Transverse colon (tissue), 4 donors: ENCODE measurements at places on chromosomes 13 and 19.

GRCh38 chr19:33040994-33041827 is 23.5 kb downstream of the RHPN2 start:
- no peaks in the 10 kb centered on the region for H3K27me3 ChIP-seq
- peaks cover 44% of the 10 kb centered on the region for H3K4me1 ChIP-seq

DNA sequence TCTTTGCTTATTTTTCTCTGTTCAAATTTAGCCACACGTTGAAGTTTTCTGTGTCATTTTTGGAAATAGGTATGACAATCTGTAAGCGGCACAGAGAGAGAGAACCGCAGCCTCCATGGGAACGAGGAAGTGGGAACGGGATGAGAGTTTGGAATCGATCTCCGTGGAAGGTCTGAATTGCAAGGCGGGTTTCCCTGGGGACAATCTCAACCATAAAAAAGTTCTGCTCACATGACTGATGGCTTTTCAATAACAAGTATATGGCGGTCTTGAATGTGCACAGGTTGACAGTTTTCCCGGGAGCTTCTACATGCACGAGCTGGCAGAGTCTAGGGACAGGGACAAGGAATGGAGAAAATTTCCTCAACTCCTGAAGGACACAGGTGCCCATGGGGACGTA is 90.9 kb downstream of the INSR start:
- H3K4me1 ChIP-seq = peaks cover 37% of the 10 kb centered on the region
- no peaks in the 10 kb centered on the region for H3K27me3 ChIP-seq
- no peak overlapping the region for H3K4me3 ChIP-seq
- no peak for DNase-seq
- H3K36me3 ChIP-seq = no peaks in the 10 kb centered on the region

DNA sequence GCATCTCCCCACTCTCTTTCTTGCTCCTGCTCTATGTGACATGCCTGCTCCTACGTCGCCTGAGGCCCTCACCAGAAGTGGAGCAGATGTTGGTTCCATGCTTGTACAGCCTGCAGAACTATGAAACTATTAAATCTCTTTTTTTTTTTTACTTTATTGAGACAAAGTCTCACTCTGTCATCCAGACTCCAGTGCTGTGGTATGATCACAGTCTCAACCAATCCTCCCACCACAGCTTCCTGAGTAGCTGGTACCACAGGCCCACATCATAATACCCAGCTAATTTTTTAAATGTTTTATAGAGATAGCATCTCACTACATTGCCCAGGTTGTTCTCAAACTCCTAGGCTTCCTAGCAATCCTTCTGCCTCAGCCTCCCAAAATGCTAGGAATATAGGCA is 1067.7 kb downstream of the PCDH9 start:
- no peak for DNase-seq
- H3K27ac ChIP-seq = no peak overlapping the region
- H3K36me3 ChIP-seq = no peaks in the 10 kb centered on the region
- no peak overlapping the region for H3K4me3 ChIP-seq

DNA sequence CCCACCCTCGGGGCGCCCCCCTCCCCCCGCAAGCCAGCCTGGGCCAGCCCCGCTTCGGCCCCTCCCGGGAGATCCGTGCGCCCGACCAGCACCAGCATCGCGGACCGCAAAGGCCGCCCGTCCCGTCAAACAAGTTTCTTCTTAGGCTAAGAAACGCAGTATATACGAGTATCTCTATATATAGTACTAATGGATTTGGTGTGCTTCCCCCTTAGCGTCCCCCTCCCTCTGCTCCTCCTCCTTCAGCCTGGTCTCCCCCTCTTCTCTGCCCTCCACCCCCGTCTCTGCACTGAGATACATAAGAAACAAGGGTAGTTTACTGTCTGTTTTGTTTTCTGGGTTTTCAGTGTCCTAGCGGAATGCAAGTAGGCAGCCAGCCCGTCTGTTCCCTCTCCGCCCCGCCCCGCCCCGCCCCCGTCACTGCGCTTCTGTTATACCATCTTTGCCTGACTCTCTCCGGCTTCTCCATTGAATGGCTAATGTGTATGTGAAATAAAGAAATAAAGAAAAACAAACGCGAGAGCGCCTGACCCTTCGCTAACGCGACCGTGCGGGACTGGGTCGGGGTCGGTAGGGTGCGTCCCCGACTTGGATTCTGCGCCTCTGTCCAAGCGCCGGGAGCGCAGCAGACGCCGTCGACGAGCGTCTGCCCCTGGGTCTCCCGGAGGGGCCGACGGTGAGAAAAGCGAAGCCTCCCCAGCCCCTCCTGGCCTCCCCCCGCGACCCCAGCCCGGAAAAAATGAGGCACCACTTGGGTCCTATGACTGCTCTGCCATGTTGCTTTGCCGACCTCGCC is 4.2 kb downstream of the LYL1 start:
- peaks cover 51% of the 10 kb centered on the region for H3K4me1 ChIP-seq
- H3K4me3 ChIP-seq = peak overlapping the region; percentile 15
- no peak for DNase-seq
- H3K27me3 ChIP-seq = no peaks in the 10 kb centered on the region
- H3K27ac ChIP-seq = peak overlapping the region; percentile 89
- no peaks in the 10 kb centered on the region for H3K36me3 ChIP-seq

GRCh38 chr19:8615813-8616596 is 5.5 kb upstream of the ADAMTS10 start:
- no peak overlapping the region for H3K27ac ChIP-seq
- no peaks in the 10 kb centered on the region for H3K36me3 ChIP-seq
- DNase-seq = peak; percentile 44
- no peaks in the 10 kb centered on the region for H3K27me3 ChIP-seq
- H3K4me1 ChIP-seq = peaks cover 5% of the 10 kb centered on the region
- H3K4me3 ChIP-seq = no peak overlapping the region

- H3K27ac ChIP-seq = no peak overlapping the region
- peaks cover 8% of the 10 kb centered on the region for H3K27me3 ChIP-seq
- H3K4me3 ChIP-seq = no peak overlapping the region
- H3K36me3 ChIP-seq = no peaks in the 10 kb centered on the region
- H3K4me1 ChIP-seq = no peaks in the 10 kb centered on the region
Measured at GRCh38 chr19:2732157-2732725, 7.6 kb downstream of the SLC39A3 start.

DNA sequence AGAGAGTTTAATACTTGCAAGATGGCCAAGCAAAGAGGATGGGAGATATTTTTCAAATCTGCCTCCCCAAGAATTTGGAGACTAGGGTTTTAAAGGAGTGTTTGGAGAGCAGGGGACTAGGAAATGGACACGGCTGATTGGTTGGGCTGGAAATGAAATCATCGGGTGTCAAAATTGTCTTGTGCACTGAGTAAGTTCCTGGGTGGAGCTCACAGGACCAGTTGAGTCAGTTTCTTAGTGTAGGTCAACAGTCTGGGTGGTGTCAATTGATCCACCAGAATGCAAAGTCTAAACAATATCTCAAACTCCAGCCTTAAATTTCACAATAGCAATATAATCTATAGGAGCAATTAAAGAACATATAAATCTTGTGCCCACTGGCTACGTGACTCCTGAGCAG is 23.0 kb upstream of the CEACAM4 start:
- H3K27ac ChIP-seq = peak overlapping the region; percentile 76
- H3K4me3 ChIP-seq = no peak overlapping the region
- no peaks in the 10 kb centered on the region for H3K36me3 ChIP-seq
- peak; percentile 75 for DNase-seq
- H3K4me1 ChIP-seq = peaks cover 8% of the 10 kb centered on the region

GRCh38 chr13:23436680-23437079 is 3.2 kb upstream of the SACS start:
- H3K27ac ChIP-seq = no peak overlapping the region
- no peaks in the 10 kb centered on the region for H3K36me3 ChIP-seq
- H3K27me3 ChIP-seq = peaks cover 21% of the 10 kb centered on the region
- no peaks in the 10 kb centered on the region for H3K4me1 ChIP-seq
- DNase-seq = no peak
- no peak overlapping the region for H3K4me3 ChIP-seq

DNA sequence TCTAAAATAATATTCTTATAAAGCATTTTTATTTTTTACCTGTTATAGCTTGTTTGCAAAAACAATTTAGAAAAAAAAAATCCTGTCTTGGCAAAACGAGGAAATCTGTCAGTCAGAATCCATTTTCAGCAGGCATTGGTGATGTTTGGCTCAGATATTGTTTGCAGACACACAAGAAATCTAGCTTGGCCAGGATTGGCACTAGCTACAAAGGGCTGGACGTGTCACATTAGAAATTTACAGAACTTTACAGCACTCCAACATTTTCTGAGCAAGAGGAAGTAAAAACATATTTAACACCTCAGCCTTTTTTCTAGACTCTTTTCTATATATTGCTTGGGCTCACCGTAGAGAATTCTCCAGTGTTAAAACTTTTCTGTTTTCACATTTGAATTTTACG is 9.9 kb downstream of the ZNF91 start:
- no peak overlapping the region for H3K4me3 ChIP-seq
- no peaks in the 10 kb centered on the region for H3K27me3 ChIP-seq
- no peak overlapping the region for H3K27ac ChIP-seq
- peaks cover 3% of the 10 kb centered on the region for H3K4me1 ChIP-seq
- H3K36me3 ChIP-seq = peaks cover 2% of the 10 kb centered on the region
- DNase-seq = no peak

GRCh38 chr13:74251778-74252519 is 117.7 kb upstream of the KLF12 start:
- H3K4me3 ChIP-seq = no peak overlapping the region
- no peaks in the 10 kb centered on the region for H3K4me1 ChIP-seq
- H3K36me3 ChIP-seq = no peaks in the 10 kb centered on the region

GRCh38 chr19:5392486-5392885 is 51.9 kb upstream of the PTPRS start:
- peaks cover 70% of the 10 kb centered on the region for H3K27me3 ChIP-seq
- no peak overlapping the region for H3K27ac ChIP-seq
- no peaks in the 10 kb centered on the region for H3K4me1 ChIP-seq
- H3K36me3 ChIP-seq = no peaks in the 10 kb centered on the region
- H3K4me3 ChIP-seq = no peak overlapping the region
- DNase-seq = no peak

DNA sequence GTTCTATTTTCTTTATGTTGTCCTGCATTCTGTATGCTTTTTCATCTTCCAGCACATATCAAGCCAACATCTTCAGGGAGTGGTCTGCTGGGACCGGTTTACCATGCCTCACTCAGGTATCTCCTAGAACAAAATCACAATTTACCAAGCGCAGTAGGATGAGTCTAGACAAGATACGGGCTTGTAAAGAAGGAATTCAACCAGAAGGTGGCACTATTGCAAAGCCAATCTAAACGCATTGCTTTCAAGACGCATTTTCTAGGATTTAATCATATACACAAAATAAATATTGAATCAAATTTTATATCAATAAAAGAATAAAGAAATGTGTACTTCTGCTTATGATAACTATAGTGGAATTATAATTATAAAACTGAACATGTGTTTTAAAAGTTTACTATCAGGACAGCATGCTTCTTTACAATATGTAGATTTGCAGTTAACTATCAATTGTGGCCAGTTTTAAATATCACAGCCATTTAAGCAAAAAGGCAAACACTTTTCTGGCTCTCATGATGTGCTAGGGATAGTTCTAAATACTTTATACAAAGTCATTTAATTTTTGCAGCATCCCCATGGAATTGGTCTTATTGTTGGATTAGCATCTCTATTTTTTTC is 16.1 kb upstream of the TPP2 start:
- H3K36me3 ChIP-seq = no peaks in the 10 kb centered on the region
- no peaks in the 10 kb centered on the region for H3K4me1 ChIP-seq
- no peaks in the 10 kb centered on the region for H3K27me3 ChIP-seq
- no peak overlapping the region for H3K4me3 ChIP-seq
- H3K27ac ChIP-seq = no peak overlapping the region

DNA sequence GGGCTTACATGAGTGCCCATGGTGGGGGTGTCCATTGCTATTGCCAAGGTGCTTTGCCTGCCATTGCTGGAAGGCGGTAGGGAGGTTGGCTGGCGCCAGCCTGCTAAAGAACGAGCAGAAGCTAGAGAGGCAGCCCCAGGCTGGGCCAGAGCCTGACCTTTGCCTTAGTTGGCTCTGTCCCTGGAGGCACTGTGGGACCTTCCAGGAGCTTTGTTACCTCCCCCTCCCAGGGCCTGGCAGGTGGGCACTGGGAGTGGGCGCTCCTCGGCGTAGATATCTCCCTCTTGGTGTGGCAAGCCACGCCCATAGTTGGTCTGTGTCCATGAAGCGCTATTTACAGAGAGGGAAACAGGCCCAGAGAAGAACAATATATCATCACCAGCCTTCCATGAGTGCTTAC is 2.3 kb upstream of the SLC25A42 start:
- H3K36me3 ChIP-seq = no peaks in the 10 kb centered on the region
- peaks cover 25% of the 10 kb centered on the region for H3K4me1 ChIP-seq
- DNase-seq = no peak
- no peak overlapping the region for H3K27ac ChIP-seq
- no peaks in the 10 kb centered on the region for H3K27me3 ChIP-seq

DNA sequence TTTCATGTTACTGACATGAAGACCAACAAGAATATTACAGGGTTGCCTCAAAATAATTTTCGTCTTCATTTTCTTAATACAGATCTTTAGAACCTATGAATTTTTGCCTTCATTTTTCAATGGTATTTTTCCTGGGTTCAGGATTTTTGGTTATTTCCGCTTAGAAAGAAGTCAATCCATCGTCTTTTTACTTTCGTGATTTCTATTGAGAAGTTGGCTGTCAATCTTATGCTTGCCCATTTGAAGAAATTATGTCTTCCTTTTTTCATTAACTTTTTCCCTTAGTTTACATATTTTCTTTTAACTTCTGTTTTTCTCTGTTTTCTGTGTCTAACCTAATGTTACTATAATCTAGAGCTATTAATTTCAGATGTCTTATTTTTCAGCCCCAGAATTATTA is 868.9 kb upstream of the SLC10A2 start:
- H3K4me1 ChIP-seq = no peaks in the 10 kb centered on the region
- no peaks in the 10 kb centered on the region for H3K27me3 ChIP-seq
- no peaks in the 10 kb centered on the region for H3K36me3 ChIP-seq
- H3K4me3 ChIP-seq = no peak overlapping the region

DNA sequence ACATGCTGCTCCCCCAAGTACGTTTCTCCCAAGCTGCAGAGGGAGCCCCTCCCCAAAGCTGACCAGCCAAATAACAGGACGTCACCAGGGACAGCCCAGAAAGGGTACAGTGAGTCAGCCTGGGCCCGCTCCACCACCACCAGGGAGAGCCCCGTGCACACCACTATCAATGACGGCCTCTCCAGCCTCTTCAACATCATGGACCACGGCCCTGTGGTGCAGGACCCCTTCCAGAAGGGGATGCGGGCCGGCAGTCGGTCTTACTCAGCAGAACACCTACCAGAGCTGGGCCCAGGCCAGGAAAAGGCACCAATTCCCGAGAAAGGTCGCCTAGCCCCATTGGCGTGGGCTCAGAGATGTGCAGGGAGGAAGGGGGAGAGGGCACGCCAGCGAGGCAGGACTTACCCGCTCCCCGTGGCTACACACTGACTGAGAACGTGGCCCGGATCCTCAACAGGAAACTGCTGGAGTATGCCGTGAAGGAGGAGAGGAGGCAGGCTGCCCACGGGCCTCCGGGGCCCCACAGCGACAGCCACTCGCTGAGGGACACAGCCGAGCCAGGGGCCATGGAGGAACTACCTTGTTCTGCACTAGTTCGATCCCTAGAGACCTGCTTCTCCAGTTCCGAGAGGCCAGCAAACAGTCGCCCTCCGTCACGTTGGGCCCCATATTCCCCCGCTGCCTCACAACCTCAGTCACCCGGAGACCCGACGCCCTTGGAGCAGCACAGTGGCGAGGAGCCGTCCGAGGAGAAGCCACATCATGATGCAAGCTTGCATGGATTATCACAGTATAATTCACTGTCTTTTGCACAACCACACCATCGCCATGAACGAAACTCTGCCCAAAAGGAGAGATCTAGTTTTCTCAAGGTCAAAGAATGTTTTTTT is 815.9 kb upstream of the KLHL1 start:
- H3K27me3 ChIP-seq = no peaks in the 10 kb centered on the region
- no peaks in the 10 kb centered on the region for H3K36me3 ChIP-seq
- no peak overlapping the region for H3K4me3 ChIP-seq
- no peaks in the 10 kb centered on the region for H3K4me1 ChIP-seq
- no peak for DNase-seq

- H3K27me3 ChIP-seq = no peaks in the 10 kb centered on the region
- peaks cover 35% of the 10 kb centered on the region for H3K36me3 ChIP-seq
- H3K4me3 ChIP-seq = no peak overlapping the region
- H3K27ac ChIP-seq = no peak overlapping the region
Measured at GRCh38 chr19:966485-967088, 17.6 kb upstream of the WDR18 start.
